ENCODE measurements at places on chromosomes 6 and 20.

GRCh38 chr6:13848522-13849150 is 34.3 kb upstream of the MCUR1 start:
- DNase-seq = no peak

- no peak for DNase-seq
These were observed 358.7 kb downstream of the LMBRD1 start for GRCh38 chr6:69438113-69438512.

GRCh38 chr20:4688305-4688704 is 33.4 kb upstream of the PRND start:
- no peak for DNase-seq

DNA sequence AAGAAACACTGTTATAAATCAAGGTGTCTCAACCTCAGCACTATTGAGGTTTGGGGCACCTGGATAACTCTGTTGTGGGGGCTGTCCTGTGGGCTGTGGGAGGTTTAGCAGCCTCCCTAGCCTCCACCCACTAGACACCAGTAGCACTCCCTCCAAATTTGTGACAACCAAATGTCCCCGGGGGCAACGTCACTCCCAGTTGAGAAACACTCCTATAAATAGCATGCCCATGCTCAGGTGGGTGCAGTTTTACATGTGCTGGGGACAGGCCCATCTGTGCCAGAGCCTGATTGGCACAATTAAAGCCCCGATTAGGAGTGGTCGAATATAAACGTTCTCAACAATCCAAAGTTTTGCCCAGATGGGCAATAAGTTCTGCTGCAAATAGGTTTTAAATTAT is 78.9 kb downstream of the FAM50B start:
- DNase-seq = no peak

DNA sequence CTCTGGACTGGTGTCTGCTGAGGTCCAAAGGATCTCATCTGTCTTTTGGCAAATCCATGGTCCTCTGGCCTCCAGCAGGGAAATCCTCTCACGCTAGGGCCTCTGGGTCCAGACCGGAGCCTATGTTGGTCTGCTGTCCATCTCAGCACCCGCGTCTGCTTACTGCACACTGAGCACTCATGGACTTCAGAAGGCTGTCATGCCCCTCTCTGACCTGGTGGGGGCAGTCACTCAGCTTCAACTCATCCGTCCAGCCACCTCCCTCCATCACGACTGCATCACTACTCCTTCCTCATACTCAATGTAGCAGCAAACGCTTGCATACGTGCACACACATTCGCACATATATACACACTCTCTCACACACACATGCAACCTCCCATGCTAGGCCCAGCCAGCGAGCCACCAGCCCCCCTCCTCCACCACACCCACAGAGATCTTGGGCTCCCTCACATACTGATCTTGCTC is 33.3 kb downstream of the GABRR2 start:
- peak; percentile 89 for DNase-seq

- DNase-seq = no peak
These were observed 1.9 kb upstream of the SLC24A3 start for GRCh38 chr20:19210391-19211155.

GRCh38 chr20:709991-710779 is 34.6 kb upstream of the SCRT2 start:
- no peak for DNase-seq

DNA sequence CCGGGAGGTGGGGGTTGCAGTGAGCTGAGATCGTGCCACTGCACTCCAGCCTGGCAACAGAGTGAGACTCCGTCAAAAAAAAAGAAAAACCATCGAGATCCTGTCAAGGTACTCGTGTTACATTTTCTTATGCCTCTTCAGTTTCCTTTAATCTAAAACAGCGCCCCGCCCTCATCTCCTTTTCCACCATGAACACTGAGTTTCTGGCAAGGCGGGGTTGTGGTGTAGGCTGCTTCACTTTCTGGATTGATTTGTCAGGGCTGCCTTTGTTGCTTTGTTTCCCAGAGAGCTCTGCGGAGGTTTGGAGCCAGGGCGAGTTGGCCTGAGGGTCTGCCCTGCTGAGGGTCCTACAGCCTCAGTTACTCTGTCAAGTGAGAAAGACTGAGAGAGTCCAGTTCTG is 8.9 kb downstream of the ITPR3 start:
- no peak for DNase-seq

DNA sequence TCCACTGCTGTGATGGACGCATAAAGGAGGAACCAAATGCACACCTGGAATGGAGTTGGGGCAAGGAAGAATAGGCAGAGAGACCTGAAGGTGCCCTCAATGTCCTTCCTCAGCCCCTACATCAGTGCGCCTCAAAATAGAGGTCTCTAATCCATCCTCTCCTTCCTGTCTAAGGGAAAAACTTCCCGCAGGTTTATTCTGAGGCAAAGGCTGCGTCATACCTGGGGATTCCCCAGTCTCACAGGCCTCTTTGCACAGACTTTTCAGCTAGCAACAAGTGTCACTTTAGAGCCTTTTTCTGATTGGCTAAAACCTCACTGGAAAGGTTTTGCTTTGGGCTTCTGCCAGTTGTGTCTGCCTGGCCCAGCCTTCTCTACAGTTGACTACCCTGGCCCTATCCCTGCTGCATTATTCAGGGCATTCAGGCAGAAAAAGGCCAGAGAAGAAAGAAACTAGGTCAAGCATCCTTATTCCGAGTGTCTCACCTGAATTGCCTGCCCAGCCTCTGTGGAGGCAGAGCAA is 1.8 kb upstream of the HLA-DQB1 start:
- DNase-seq = peak; percentile 66

DNA sequence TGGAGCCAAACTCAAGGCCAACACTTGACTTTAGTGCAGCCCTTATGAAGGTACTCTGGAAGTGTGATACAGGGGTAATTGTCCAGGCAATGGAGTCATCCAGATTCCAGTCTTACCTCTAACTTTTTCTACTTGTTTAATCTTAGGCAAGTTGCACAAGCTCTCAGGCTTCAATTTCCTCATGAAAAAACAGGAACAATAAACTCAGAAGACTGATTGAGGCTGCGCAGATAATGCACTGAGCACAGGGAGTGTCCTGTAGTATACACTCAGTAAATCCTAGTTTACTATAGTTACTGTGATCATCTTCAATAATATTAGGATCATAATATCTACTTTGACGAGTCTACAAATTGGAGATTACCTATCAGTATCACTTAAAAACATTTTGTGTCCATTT is 127.5 kb upstream of the SMLR1 start:
- DNase-seq = no peak

DNA sequence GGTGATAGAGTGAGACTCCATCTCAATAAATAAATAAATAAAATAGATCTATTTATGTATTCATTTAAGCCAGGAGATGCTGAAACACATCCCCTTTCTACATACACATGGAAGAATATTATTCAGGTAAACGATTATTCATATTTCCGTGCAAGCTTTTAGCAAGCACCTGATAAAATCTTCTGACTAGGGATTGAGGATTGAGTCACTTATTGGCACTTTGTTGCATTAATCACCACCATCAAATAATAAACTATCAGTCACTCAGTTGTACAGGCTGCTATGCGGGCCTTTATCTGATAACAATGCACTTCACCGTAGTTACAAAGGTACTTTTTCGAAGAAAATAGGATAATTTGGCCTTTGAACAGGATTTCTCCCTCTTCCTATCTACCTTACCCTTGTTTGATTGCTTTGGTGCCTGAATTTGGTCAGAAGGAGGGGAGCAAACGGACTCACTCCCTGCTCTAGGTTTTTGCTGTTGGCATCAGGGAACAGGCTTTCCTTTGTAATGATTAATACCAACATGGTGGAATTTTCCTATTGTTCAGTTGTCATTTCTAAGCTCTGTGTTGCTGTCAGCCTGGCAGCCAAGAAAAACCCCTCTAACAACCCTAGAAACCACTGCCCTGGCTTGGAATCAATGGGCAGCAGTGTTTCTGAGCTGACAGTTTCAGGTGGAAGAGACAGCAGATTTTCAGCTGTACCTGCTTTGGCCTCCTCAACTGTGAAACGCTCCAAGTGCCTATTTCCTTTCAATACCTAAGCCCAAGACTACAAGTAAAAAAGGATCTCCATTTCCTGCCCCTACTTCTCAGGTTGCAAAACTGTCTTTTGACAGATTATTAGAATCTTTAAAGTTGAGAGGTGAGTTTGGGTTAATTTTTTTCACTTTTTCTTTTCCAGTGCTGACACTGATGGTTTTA is 63.0 kb downstream of the MYB start:
- no peak for DNase-seq

DNA sequence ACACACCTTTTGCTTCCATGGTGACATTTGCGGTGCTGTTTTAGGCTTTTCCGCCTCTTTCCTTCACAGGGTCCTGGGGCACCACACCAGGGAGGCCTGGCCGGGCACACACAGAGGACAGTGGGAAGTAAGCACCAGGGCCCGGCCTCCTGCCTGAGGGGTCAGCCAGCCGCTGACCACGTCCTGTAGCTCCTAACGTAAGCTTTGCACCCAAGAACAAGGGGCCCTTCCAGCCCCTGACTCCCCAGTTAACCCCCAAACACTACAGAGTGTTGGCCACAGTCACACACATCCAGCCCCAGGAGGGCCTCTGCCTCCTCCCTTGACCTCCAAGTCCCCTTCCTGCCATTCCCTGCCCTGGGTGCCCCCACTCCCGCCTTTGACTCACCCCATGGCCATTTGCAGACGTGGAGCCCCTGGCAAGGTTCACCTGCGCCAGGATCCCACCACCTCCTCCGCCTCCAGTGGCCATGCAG is 54.7 kb downstream of the YTHDF1 start:
- no peak for DNase-seq

DNA sequence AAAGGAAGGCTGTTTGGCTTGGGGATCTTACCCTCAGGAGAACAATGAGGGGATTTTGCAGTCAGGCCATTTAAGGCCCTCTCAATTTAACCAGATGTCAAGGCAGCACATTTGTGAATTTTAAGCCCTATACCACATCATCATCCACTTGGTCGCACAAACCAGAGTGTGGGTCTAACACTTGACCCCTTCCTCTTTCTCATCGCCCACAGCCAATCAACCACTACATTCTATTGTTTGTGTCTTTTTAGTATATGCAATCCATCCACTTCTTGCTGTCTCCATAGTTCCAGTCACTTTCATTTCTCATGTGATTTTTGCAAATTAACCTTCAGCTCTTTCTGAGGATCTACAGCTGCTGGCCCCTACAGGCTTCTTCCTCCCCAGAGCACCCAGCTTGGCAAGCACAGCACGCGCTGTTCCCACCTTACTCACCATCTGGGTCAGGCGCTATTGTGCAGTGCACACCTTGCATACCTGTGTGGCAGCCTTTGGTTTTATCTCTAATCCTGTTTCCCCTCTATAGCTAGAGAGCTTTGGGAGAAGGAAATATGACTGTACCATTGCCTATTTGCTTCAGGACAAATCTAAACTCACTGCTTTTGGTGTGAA is 32.3 kb upstream of the CD83 start:
- DNase-seq = no peak

- no peak for DNase-seq
These were observed 123.7 kb upstream of the MCHR2 start for GRCh38 chr6:100117680-100118079.

- DNase-seq = peak; percentile 54
These were observed 53.9 kb downstream of the OTOR start for GRCh38 chr20:16801919-16802651.

DNA sequence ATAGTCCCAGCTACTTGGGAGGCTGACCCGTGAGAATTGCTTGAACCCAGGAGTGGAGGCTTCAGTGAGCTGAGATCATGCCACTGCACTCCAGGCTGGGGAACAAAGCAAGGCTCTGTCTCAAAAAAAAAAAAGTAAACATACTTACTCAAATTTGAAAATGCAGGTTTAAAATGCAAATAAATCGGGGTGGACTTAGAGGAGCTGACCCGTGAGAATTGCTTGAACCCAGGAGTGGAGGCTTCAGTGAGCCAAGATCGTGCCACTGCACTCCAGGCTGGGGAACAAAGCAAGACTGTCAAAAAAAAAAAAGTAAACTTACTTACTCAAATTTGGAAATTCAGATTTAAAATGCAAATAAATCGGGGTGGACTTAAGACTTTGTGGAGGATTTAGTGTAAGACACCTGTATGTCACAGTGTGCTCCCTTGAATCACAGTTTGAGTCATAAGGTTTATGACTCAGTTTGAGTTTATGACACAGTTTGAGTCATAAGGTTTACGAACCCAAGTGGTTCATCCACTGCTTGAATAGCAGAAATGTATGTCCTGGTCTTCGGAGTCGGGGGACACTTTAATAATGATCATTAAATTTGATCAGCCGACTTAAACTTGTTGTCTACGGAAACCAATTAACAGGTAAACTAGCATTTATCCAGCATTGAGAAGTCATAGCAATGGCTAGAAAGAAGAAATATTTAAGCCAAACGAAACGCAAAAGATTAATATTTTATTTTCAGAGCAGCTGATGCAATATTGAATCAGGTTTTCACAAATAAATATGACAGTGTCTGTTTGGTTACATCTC is 6.8 kb upstream of the MRPS10 start:
- DNase-seq = peak; percentile 73

GRCh38 chr20:8414586-8415274 is 282.7 kb downstream of the PLCB1 start:
- DNase-seq = no peak

DNA sequence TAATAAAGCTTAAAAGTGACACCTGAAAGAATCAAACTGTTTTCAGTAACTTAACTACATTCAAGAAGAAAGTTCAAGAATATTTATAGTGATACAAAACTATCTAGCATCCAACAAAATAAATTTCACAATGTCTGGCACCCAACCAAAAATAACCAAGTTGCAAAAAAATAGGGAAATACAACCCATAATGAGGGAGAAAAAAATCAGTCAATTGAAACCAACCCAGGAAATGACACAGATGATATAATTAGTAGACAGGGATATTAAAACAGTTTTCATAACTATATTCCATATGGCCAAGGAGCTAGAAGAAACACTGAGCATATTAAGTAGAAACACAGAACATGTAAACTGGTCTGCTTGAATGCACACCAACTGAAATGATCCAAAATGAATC is 120.2 kb upstream of the BEND3 start:
- DNase-seq = no peak
